ENCODE measurements at places on chromosomes 1 and 21.

GRCh38 chr1:59683197-59683596 is 131.6 kb upstream of the HOOK1 start:
- DNase-seq: no peak

DNA sequence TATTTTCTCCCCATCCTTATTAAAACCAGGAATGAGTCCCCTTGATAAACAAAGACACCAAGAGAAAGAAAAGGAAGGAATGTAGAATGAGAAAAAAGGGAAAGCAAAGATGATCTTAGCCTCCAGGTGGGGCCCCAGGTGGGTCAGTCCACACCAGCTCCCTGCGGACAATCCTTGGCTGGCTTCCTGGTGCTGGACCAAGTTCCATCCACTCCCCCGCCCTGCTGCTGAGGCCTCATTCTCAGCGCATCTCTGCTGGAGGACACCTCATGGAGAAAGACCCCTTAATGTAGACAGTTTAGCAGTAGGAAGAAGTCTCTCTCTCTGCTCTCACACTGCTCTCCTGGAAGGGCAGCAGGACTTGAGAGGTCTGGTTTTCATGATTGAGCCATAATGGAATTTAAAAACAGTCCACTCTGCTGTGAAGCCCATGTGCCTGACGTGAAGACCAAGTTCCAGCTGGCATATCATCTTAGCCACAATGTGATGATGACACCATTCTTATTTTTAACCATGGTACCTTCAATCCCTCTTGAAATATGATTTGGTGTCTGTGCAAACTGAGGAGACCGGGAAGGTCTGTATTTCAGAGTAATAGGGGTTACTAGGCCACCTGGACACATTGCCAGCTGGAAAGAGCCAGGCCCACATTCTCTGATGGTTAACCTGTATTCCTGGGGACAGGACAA is 83.1 kb downstream of the WLS start:
- no peak for DNase-seq

GRCh38 chr1:208269338-208269666 is 25.1 kb upstream of the PLXNA2 start:
- DNase-seq: no peak

GRCh38 chr1:13517193-13517812 is 3.5 kb upstream of the LRRC38 start:
- peak; percentile 54 for DNase-seq

DNA sequence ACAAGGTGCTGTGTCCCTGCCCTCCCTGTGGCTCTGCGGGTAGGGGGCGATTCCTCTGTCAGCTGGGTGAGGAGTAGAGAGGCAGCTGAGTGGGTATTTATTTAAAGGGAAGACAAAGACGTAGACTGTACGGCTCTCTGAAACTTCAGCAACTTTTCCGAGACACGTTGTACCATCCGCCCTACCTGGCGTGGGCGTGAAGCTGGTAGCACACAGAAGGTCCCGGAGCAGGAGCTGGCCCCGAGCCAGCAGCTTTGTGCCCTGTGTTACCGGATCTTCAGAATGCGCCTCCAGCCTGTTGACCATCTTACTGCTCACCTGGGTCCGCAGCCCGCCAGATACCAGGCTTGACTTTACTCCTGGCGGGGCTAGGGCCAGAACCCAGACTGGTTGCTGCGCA is 34.9 kb downstream of the PRKCZ start:
- DNase-seq: no peak

DNA sequence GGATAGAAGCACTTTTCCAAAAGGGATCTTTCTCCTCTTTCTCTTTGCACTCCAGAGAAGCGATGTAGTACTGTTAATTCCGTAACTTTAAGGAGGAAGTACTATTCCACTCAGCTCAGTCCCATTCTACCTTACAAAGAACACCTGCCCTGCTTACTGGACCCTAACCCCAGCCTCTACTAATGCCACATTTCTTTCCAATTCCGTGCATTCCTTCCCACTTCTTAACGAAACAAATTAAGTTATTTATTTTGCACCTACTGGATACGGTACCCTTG is 511 bp downstream of the NDC1 start:
- DNase-seq: peak; percentile 5

DNA sequence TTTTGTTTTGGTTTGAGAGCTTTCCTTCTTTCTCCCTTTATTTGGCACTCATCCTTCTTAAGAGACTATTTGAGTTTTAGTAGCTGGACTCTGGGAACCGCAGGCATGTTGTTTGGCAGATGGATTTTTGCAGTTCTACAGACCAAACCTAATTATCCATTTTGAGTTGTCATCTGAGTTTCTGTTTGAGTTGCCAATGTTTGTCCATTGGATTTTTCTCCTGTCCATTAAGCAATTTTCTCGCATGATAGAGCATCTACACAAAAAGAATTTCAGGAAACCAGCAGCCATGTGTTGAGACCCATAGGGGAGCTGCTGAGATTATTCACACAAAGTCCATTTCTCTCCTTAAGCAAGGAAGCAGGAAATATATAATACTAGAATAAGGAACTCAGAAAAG is 17.2 kb upstream of the CXADR start:
- DNase-seq: no peak

GRCh38 chr1:70044832-70045231 is 160.5 kb downstream of the LRRC40 start:
- DNase-seq: no peak

- DNase-seq: no peak
Observed at GRCh38 chr1:203081465-203082230, 4.2 kb downstream of the MYOG start.

GRCh38 chr1:62726011-62726442 is 37.8 kb upstream of the DOCK7 start:
- DNase-seq: no peak

DNA sequence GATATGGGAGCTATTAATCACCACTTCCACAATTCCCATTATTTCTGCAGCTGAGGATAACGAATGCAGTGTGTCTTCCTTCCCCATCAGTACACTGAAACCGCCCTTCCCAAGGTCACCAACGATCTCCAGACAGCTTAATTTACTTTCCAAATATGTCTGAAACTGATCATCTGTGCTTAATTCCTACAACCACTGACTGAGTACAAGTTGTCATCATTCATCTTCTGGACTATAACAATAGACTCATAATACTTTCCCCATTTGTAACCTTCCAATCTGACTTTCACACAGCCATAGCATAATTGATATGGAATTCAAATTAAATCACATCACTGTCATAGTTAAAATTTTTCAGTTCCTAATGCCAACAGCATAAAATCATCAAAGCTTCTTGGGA is 17.4 kb downstream of the DNM3 start:
- DNase-seq: no peak

- no peak for DNase-seq
Observed at GRCh38 chr1:32761253-32761877, 55.8 kb downstream of the YARS1 start.

GRCh38 chr1:8222789-8223188 is 95.1 kb upstream of the SLC45A1 start:
- DNase-seq: no peak

GRCh38 chr21:16585896-16586295 is 856.1 kb downstream of the USP25 start:
- DNase-seq: no peak

DNA sequence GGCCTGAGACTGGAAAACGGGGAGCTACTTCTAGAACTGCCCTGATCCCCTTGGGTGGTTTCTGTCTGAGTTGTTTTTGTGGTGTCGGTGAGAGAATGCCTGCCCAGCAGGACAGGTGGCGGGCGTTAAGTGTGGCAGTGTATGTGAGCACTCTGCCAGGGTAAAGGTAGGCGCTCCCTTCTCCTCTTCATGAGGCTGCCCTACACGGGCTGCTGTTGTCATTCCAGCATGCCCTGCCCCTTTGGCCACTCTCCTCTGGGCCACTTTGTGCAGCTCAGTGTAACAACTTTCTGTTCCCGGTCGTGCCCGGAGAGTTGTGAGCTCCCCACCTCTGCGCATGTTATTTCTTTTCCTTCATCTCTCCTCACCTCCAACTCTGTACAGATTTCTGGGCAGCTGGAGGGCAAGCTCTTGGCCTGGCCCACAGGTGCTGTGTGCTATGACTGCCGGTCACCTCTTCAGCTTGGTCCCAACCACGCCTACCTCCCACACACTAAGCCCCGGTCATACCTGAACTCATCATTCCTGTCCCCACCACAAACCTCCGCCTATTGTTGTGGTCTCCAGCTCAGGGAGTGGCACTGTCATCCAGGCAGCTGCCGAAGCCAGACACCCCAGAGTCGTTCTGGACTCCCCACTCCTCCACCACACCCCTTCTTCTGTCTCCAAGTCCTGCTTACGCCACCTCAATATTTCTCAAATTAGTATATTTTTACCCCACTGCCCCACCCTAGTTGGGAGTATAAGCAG is 69.0 kb downstream of the GADD45A start:
- no peak for DNase-seq

GRCh38 chr1:22039594-22040285 is 12.8 kb upstream of the CDC42 start:
- peak; percentile 71 for DNase-seq

GRCh38 chr1:91502672-91503184 is 2.1 kb downstream of the CDC7 start:
- DNase-seq: no peak

- DNase-seq: no peak
Observed at GRCh38 chr1:150543500-150544143, 5.6 kb upstream of the ADAMTSL4 start.

DNA sequence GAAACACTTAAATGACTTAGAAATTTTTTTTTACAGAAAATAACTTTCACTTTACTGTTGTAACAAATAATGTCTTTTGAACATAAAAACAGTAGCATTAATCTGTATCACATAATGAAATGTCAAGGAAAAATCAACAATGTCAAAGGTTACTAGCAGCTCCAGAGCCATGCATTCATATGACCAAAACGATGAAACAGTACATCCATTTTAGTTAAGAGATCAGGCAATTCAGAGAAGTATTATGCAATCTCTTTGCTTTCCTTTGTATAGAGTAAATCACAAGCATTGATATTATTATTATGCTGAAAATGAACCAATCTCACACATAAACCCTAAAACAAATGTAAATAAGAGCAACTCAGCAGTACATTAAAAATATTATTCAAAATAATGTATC is 748.9 kb downstream of the PLA2G4A start:
- no peak for DNase-seq

DNA sequence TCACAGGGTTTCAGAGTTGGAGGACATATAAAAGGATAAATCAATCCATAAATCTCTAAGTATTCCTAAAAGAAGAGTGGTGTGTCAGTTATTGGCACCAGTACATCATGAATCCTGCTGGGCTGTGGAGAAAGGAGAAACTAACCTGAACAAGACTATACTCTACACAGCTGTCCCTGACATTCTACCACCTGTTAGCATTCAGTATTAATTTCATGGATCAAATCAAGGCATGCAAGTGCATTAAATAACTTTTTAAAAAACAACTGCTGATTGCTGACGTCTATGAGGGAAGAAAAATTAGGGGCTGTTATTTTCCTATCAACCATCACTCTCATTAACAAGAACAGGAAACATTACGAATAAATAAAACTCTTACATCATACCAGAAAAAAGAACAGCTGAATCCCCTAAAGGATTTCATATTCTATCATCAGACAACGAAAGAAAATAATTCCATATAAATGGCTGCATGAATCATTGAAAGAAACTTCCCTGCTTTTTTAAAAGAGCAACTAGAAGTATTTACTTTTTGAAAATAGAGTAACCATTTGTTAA is 121.7 kb downstream of the ATF6 start:
- no peak for DNase-seq

DNA sequence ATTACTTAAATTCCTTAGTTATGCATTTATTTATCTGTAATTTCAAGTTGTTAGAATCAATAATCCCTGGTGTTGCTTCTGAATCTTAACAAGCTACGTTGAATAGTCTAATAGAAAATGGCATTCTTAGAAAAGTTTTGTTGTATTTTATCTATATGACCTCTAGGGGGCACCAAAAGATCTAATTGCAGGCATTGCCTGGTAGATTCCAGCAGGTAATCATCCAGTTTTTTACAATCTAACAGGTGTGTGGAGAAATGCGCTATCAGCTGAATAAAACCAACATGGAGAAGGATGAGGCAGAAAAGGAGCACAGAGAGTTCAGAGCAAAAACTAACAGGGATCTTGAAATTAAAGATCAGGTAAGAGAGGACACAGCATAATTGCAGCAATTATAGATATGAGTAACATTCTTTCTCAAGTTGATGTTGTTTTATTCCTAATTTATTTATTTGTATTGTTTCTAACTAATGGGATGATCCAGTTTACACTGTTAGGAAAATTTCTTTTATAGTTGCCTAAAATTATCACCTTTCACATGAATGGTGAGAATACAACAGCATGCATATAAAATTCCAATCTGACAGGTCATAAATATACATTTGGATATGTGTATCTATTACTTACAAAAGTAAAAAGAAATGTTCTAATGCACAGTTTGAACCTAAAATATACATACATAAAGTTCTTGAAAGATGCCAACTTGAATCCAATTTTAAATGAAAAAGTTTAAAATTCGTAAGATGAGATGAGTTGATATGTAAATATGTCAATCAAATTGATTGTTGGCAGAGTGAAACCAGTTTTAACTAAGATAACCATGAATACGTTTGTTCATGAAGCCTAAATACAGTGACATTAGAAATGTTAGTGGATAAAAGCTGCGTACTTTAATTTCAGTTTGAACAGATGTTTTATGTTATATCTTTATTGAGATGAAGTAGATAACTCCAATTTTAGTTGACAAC is 88.4 kb downstream of the SDCCAG8 start:
- peak; percentile 78 for DNase-seq

GRCh38 chr1:67700692-67701410 is 15.8 kb downstream of the GADD45A start:
- no peak for DNase-seq

GRCh38 chr1:58983633-58984245 is 199.9 kb upstream of the JUN start:
- DNase-seq: no peak

DNA sequence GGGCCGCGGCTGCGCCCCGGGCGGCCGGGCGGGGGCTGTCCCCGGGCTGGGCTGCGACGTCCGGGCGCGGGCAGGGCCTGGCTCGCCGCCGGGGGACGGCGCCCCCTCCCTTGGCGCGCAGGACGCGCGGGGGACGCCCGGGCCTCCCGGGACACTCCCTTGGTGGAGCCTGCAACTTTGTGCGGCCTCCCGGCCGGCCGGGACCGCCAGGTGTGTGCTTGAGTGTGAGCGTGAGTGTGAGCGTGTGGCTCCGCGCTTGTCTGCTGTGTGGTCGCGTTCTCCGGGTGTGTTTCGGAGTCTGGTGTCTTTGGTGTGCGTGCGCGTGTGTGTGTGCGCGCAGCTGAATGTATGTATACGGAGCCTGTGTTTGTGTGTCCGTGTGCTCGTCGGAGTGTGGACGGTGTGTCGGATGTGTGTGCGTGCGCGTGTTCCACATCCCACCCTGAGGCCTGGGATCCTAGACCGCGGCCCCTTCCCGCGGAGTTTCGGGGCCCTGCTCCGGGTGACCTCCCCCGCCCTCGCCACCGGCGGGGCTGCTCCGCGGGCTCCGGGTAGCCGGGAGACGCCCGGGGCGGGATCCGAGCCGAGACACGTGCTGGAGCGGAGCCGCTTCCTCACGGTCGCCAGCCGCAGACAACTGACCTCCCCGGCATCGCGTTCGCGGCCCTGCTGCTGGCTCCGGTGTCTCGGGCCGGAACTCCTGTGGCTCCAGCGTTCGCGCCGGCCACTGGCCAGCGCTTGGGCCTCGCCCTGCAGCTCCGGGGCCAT is 1.7 kb downstream of the PTPRU start:
- peak; percentile 20 for DNase-seq

All from suppressor macrophage treated with lipopolysaccharide for 4 hours (primary cell).